ENCODE measurements at places on chromosomes 4 and X.

- DNase-seq: no peak
Measured at GRCh38 chrX:75086731-75087195, 69.3 kb downstream of the ABCB7 start.

DNA sequence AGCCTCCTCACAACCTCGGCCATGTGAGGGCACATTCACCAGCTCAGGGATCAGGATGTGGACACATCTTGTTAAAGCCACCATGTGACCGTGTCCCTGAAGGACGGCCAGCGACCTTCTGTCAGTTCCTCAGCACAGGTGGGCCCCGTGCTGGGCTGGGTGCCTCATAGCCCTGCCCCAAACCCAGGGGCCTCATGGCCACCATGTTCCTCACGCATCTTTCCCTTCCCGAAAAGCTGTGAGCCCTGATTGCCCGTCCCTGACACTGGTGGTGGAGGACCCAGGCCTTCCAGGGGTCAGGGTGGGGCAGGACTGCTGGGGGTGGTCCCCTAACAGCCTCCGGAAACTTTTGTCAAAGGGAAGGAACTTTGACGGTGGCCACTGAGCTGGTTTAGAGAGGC is 60.1 kb upstream of the ADRA2C start:
- no peak for DNase-seq

- no peak for DNase-seq
Measured at GRCh38 chr4:127672111-127672510, 39.4 kb downstream of the INTU start.

GRCh38 chrX:13607331-13607995 is 38.1 kb downstream of the EGFL6 start:
- DNase-seq: no peak

DNA sequence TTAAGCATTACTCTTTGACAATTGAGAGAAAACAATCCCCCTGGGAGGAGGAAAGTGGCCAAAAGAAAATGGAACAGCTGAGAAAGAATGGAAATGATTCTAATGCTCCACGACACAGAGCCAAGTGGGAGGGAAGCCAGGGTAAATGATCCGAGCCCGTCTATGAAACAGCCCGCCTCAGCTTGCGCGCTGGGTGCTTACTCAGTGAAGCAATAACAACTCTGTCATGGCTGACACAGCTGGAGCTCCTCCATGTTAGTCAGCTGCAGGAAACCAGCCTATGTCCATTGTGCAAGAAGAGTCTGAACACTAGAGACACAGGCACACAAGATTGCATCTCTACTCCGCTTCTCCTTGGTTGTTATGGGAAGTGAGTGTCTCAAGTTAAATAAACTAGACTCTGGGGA is 19.3 kb downstream of the NOA1 start:
- peak; percentile 28 for DNase-seq

DNA sequence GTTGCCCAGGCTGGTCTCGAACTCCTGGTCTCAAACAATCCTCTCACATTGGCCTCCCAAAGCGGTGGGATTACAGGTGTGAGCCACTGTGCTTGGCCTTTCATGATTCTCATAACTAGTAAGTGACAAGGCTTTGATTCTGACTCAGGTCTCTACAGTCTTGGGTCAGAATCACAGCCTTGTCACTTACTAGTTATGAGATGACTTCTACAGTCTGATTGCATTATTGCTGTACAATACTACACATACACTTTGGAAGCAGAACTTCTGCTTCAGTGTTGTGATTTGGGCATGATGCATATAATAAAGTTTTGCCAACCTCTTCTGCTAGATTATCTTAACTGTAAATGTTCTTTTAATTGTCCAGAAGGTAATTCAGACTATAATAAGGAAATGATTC is 123.3 kb downstream of the KDM6A start:
- no peak for DNase-seq

DNA sequence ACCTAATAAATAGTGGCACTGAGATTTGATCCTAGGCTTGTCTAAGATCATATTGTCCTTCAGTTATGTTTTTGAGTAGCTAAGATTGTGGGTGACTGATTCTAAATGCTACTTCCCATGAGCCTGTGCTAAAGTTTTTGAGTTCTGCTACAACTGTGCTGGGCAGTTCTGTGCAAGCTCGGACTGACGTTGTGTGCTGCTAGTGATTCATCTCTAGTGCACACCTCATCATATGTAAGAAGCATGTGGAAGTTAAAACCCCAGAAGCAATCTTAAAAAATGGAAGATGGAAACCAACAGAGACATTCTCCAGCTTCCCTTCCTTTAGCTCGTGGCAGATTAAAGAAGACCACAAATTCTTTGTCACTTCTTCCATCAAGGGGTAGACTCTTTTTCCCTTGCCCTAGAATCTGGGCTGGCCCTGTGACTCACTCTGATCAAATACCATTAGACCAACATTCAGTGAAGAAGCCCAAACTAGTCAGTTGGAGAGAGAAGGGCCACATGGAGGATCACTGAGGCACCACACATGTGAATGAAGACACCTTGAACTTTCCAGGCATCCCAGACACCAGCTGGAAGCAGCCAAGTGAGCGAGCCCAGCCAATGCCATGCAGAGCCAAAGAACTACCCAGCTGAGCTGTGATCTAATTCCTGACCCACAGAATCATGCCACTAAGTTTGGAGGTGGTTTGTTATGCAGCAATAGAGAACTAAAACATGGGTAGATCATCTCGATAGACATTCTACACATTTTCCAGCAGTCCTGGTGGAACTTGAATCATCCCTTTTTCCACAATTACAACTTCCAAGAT is 16.8 kb downstream of the ARHGAP6 start:
- DNase-seq: no peak

DNA sequence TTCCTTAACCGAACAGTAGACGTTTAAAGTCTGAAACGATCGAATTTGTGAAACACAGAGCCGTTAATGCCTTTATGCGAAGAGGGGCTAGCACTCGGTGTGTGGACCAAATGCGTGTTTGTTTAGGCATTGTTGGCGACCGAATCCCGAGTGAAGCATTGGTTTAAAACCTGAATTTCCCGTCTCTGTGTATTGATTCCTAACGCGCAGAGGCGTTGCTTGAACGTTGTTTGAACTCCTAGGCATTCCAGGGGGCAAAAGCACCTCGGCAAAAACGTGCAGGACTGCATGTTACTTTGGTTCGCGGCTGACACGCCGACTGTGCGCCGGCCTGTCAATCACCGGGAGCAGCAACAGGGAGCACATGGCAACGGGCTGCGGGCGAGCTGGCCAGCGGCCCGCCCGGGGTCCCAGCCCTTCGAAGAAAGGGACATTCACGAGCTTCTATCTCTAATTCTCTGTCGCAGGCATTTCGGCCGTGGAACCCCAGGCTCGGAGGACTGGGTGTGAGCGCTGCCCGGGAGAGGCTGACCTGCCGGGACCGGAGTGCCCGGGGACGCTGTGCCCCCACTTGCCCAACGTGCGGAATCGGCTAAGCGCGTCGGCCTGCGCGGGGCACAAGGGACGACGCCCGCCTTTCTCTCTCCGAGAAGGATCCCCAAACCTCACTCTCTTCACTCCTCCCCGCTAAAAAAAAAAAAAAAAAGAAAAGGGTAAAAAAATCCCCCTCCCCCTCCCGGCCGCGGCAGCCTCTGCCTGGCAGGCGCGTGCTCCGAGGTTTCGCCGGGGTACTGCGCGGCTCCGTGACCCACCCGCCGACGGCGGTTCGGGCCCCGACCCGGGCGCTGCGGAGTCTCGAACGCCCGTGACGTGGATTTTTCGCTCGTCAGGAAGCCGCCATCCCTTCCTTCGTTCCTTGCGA is 810 bp downstream of the SPRY1 start:
- peak; percentile 26 for DNase-seq

DNA sequence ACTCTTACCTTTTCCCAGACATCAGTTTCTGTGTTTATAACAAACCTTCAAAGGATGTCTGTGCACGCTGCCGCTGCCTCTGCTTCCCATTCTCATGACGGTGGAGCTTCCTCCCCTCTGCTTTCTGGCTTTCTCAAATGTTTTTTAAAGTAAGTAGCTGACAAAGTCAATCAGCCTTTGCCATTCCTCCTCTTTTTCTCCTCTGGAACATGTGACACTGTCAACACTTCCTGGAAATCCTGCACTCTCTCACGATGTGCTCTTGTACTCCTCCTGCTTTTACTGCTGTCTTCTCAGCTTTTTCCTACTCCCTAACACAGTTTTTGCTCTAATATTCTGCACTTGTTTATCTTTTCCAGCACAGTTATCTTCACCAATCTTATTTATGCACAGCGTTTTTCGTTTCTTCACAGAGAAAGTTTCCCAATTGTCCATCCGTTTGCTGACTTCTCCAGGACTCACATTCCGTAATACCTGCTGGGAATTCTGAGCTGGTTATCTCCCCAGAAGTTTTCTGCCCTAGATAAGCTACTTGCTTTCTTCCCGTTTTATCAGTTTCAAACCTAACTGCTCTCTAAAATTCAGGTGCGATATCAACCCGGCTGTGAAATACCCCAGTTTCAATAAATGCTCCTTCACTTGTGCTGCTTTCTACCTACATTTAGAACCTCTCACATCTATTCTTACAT is 465.6 kb upstream of the AGA start:
- DNase-seq: no peak

GRCh38 chrX:153636716-153637115 is 10.3 kb upstream of the DUSP9 start:
- DNase-seq: no peak

- peak; percentile 54 for DNase-seq
Measured at GRCh38 chr4:80255329-80256095, 11.0 kb upstream of the FGF5 start.

GRCh38 chr4:97500423-97500822 is 642.9 kb downstream of the STPG2 start:
- no peak for DNase-seq

DNA sequence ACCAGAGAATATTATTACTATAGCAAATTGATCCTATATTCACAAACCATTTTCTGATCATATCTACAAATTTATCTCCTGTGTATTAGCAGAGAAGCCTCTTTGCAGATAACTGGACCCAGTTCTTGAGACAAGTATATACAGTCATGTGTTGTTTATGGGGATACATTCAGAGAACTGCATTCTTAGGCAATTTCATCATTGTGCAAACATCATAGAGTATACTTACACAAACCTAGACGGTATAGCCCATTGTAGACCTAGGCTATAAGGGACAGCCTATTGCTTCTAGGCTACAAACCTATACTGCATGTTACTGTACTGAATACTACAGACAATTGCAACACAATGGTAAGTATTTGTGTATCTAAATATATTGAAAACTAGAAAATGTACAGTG is 152.5 kb upstream of the SPANXN4 start:
- DNase-seq: no peak

DNA sequence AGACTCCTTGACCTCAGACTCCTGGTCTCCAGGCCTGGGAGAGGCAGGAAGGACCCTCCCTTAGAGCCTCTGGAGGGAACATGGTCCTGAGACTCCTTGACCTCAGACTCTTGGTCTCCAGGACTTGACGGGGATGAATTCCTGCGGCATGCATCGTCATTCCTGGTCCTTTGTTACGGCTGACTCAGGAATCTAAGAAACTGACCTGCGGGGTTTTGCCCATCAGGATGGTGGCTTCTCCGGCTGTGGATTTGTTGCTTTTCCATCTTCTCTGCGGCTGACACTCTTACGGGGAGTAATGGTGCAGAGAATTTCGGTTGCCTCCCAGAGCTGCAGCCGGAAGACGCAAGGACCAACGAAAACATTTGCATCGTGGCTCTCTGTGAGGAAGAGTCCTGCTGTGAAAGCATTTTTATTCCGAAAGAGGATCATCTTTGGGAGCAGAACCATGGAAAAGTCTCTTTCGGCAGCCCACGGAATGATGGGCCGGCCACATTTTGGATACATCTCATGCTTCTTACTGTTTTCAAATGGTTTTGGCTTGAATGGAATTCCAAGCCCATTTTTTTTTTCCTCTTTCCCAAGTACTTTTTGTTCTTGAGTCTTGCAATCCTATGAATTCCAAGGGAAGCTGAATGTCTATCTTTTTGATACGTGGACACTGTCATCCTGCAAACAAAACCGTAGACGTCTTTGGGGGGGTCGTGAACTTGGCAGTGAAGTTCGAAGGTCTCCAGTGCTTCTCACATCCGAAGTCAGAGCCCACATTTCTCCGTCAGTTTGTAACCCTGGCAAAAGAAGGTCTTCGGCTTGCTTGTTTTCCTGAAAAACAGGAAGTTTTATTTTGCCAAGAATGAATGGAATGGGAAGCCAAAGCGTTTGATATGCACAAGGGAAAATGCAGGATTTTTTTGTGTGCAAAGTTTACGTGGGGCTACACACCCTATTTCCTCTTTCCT is 36.5 kb downstream of the SHOX start:
- DNase-seq: no peak

DNA sequence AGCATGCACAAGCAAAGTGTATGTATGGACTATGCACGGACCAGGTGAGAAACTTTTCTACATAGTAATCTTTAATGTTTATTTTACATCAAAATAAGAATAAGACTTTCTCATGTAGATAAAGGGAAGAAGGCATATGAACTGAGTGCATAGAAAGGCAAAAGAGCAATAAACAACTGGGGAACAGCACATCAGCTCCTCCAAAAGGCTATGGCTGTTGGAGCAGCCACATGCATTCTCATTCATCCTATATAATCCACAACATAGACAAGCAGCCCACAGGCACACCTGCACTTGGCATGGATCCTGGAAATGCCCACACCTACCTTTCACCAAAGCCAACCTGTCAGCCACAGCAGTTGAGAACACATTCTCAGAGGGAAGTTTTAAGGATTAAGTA is 586.9 kb upstream of the INTU start:
- peak; percentile 39 for DNase-seq

DNA sequence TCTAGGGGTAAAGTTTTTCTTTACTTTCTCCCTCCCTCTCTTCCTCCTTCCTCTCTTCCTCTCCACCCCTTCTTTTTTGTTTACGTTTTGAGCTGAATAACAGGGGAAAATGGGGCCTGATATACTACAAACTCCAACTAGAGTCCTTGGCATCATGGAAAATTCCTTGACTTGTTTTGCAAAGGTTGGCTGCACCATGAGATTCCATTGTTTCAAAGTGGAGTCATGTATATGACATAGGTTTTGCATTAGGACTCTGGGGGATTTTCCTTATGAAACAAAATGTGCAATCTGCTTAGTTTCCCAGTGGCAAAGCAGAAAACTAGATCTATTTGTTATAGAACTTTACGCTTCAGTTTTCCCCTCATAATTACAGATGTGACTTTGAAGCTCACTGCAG is 233.5 kb upstream of the PGRMC2 start:
- no peak for DNase-seq

DNA sequence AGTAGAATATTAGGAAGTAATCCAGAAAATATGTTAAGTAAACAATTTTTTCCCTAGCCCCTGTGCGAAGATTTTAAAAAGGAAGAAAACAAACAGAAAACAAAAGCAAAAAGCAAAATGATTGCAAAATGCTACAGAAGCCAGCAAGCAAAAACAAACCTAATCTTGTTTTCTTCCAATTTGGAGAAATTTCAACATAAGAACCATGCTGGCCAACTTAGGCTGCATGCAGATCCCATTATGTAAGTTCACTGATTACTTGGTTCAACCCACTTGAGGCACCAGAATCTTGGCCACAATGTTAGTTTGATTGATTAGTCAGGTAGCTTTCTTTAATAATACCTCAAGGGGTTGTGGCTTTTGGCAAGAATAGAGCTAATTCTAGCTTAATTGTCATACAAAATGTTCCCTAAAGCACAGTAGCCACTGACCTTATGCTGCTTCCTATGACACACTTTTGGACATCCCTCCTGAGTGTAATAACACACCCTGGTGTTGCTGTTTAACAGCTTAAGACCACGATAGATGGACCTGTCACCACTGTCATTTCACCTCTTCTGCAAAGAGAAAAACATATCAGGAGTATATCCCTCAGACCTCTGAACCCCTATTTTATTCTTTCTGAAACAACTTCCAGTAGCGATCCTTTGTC is 2342.1 kb downstream of the PCDH7 start:
- no peak for DNase-seq

GRCh38 chr4:24743927-24744326 is 51.4 kb upstream of the SOD3 start:
- DNase-seq: no peak
